Activated T-cell treated with anti-CD3 and anti-CD28 coated beads, Interleukin-2, amount 50 U/mL, for 72 hours (primary cell): ENCODE measurements at places on chromosomes 1 and 21. TPM values are rescaled to one million over a fixed set of nuclear protein-coding genes. Genes with fewer than 3 reads are reported as not detected.

GRCh38 chr1:118257946-118258345 is 72.9 kb upstream of the SPAG17 start:
- H3K27ac ChIP-seq: no peak overlapping the region
- no peaks in the 10 kb centered on the region for H3K4me1 ChIP-seq
- no peak overlapping the region for H3K4me3 ChIP-seq
- DNase-seq: no peak
- no peaks in the 10 kb centered on the region for H3K27me3 ChIP-seq
- H3K36me3 ChIP-seq: no peaks in the 10 kb centered on the region

Gene PPM1J
- 1.3 TPM for total RNA-seq

Gene KISS1
- total RNA-seq: not detected

Gene MIGA1
- total RNA-seq: 11.9 TPM

- no peak for DNase-seq
- H3K36me3 ChIP-seq: peaks cover 12% of the 10 kb centered on the region
- H3K4me1 ChIP-seq: peaks cover 95% of the 10 kb centered on the region
Measured at GRCh38 chr1:42934541-42935312, 23.9 kb downstream of the SLC2A1 start.

Gene SPRR2A
- not detected for total RNA-seq

Gene OR2G6
- not detected for total RNA-seq

Gene DMBX1
- total RNA-seq: not detected

DNA sequence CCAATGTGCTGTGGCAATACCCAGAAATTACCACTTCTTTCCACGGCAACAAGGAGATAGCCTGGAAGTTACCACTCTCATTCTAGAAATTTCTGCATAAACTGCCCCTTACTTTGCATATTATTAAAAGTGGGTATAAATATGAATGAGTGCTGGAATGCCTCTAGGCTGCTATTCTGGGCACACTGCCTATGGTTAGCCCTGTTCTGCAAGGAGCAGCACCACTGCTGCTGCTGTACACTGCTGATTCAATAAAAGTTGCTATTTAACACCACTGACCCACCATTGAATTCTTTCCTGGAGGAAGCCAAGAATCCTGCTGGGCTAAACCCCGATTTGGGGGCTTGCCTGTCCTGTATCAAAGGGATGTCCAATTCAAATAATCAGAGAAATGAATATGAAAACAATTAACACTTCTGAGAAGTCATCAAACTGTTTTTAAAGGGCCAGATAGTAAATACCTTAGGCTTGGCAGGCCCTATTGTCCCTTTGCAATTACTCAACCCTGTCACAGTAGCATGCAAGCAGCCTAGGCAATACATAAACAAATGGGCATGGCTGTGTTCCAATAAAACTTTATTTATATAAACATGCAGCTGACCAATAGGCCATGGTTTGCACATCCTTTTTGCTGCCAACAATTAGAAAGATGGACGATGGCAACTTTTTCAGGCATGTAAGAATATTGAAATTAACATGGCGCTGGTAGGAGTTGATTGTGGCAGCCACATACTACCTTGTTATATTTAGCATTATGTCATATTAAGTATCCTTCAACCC is 369.4 kb upstream of the B3GALT2 start:
- H3K36me3 ChIP-seq: no peaks in the 10 kb centered on the region
- H3K27me3 ChIP-seq: no peaks in the 10 kb centered on the region
- no peak overlapping the region for H3K27ac ChIP-seq
- no peak overlapping the region for H3K4me3 ChIP-seq
